ENCODE measurements at places on chromosomes 3 and 15. TPM values are rescaled to one million over a fixed set of nuclear protein-coding genes. Genes with fewer than 3 reads are reported as not detected.

Gene GTF2A2
- total RNA-seq: 53.7 TPM

Gene ASB14
- total RNA-seq: not detected

Gene TNIK
- total RNA-seq: 0.61 TPM

Gene PAQR5
- total RNA-seq: 0.11 TPM

Gene MKRN2OS
- 1.1 TPM for total RNA-seq

Gene CHRD
- total RNA-seq: not detected

Gene GOLGA6L4
- 1.6 TPM for total RNA-seq

Gene XCR1
- not detected for total RNA-seq

Gene NUP210
- total RNA-seq: 0.04 TPM

Gene CAV3
- total RNA-seq: not detected

Gene RETNLB
- not detected for total RNA-seq

Gene POPDC2
- total RNA-seq: 0.08 TPM

Gene GALNT15
- 0.57 TPM for total RNA-seq

Gene KBTBD13
- not detected for total RNA-seq

Gene SIDT1
- 0.04 TPM for total RNA-seq

Gene UCN2
- total RNA-seq: 6.1 TPM

Gene APOD
- 0.23 TPM for total RNA-seq

Gene CACNA1D
- not detected for total RNA-seq

Gene REC114
- not detected for total RNA-seq

Gene FEZF2
- total RNA-seq: not detected

Gene ANKRD63
- not detected for total RNA-seq

Gene CHST13
- total RNA-seq: not detected

Gene CD200
- not detected for total RNA-seq
